ENCODE measurements at places on chromosomes 3 and 15.

DNA sequence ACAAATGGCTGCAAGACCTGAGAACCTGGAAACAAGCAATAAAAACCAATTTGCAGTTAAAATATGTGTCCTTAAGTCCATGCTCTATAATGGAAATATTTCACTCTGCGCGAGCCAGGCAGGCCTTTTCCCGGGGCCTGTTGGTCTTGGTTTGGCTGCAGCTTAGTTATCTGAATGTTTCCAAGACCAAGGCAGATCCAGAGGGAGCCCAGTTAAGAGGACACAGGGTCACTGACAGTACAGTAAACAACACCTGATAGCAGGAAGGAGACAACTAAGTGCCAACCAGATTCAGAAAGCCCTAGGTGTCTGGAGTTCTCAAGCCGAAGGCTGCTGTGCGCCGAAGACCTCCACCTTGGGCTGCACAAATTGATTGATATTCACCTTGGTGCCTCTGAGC lies 32.8 kb downstream of the THSD4 start:
- DNase-seq = no peak

GRCh38 chr3:143495527-143495926 lies 352.7 kb downstream of the SLC9A9 start:
- no peak for DNase-seq

DNA sequence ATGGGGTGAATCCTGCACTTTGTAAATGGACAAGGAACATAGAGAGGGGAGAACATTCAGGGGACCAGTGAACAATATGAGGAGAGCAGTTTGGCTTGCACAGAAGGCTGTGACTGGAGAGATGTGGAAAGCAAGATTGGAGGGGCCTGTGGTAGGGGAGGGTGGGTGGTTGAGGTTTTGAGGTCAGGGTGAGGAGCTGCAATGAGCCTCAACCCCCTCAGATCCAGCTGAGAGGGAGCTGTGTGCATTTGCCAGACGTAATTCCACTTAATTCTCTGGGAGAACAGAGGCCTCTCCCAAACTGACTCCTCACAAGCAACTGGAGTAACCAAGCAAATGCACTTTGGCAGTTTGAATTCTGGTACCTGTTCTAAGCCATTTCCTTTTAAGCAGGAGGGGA lies 253.1 kb upstream of the TRIM42 start:
- DNase-seq = no peak

GRCh38 chr3:141941093-141941492 lies 64.7 kb downstream of the ATP1B3 start:
- DNase-seq = no peak

GRCh38 chr3:81395739-81396513 lies 365.5 kb downstream of the GBE1 start:
- no peak for DNase-seq

Data from fibroblast of pulmonary artery (primary cell).